Stimulated activated CD8-positive, alpha-beta memory T cell treated with anti-CD3 and anti-CD28 coated beads, Interleukin-7, amount 100 ng/mL, for 48 hours (primary cell): ENCODE measurements at places on chromosomes 3 and 15.

- DNase-seq: no peak
Observed at GRCh38 chr3:88003115-88003755, 55.6 kb downstream of the CGGBP1 start.

DNA sequence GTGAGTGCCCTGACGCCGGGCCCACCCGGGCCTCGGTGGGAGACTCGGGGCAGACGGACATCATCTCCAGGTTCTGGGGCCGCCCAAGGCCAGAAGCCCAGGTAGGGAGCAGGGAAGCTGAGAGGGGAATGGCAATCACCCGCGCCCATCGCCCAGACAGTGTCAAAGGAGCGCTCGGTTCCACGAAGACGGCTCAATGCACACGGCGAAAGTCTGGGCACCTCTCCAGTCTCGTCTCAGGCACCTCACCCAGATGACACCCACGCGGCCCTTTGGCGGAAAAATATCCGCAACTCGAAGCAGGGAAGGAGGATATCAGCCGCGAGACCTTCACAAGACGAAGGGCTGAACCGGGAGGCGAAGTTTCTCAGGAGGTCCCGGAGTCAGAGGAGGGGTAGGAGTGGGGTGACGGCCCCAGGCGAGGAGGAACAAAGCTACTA lies 916 bp downstream of the IL17RD start:
- DNase-seq: no peak

DNA sequence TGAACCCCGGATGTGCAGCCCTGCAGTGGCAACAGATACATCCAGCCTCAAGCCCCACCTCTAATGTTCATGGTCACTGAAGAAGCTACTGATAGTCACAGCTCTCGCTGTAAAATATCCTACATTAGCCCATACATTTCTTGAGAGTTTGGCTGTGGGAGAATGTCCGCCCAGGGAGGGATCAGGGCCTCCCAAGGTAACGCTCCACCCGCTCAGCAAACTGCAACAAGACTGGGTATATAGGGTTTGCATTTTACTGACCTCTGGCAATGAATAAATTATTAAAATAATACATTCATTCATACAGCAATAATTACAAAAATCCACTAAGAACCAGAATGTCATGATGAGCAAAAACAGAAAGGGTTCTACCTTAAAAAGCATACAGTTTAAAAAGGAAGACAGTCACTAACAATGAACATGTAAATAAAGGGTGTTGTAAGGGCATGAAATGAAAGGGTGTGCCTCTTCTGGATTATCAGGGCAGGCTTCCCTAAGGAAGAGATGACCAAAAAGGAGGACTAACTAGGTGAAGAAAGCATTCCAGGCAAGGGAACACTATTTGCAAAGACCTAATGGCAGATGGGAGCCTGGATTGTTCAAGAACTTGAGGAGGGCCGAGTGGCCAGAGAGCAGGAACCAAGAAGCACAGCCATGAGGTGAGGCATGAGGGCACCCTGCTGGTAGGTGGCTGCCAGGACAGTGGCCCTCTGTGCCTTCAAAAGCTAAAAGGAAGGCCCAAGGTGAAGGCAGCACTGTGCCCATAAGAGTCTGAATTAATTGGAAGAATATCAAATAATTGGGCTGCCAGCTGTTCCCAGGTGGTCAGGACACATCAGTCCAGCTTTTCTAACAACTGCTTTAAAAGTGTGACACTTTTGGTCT lies 28.1 kb upstream of the CTDSPL start:
- DNase-seq: no peak

- DNase-seq: no peak
Observed at GRCh38 chr3:115657168-115657567, 33.9 kb downstream of the GAP43 start.

GRCh38 chr3:104763007-104763406 lies 603.7 kb upstream of the ALCAM start:
- DNase-seq: no peak

DNA sequence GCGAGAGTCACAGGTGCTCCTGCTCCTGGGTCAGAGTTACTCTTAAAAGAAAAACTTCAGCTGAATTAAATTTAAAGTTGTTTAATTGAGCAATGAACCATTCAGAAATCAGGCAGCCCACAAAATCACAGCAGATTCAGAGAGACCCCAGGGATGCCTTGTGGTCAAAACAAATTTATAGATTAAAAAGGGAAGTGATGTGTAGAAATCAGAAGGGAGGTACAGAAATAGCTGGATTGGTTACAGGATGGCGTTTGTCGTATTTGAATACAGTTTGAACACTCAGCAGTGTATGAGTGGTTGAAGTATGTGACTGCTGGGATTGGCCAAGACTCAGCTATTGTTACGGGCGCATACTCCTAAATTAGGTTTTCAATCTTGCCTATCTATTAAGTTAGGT lies 58.6 kb downstream of the UACA start:
- no peak for DNase-seq

DNA sequence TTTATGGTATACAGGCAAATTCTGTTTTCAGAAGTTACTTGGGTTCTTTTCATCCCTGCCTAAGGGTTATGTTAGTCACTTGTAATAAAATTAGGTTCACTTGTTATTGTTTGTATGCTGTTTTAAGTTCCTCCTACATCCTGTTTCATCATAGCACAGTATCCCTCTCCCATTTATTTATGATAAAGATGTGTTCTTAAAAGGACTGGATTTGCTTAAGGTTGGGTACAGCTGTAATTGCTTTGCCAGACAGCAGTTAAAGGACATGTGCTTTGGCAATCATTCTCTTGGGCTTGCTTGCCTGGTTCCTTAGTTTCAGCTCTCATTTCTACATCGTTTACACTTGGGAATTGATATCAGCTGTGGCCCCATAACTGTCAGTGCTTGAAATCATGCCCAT lies 11.7 kb downstream of the ATP2C1 start:
- DNase-seq: no peak

GRCh38 chr3:26280517-26280916 lies 342.1 kb upstream of the LRRC3B start:
- no peak for DNase-seq

DNA sequence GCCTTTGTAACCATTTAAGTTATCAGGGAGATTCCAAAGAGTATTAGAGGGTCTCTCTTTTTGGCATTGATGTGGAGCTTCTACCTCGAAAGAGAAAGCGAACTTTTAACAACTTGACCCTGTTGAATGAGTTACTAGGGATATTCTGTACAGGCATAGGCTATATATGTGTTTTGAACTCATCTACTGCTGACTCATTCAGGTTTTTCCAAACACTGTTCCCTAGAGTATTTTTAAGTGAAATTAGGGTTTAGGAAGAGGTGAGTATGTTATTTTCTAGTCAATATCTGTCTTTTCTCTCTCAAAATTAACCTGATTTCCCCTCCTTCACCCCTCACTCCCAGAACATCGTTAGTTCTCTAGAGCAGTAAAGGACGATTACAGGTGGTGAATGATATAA lies 228.1 kb upstream of the C2CD4B start:
- no peak for DNase-seq

DNA sequence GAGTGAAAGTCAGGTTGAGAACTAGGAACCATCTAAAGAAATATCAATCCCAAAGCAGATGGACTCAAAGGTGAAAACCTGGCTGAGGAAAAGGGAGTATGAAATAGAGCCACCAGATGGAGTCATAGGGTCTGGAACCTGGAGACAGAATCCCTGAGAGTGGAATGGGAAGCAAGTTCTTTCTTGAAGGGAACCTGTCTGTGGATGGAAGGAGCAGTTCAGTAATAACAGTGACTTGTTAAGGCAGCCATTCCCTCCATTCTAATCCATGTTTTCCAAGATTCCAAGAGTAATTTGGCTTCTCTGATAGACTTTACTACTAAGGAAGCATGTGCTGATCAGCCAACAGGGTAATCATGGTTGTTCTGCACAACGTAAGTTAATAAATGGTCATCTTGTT lies 22.5 kb upstream of the AQP9 start:
- no peak for DNase-seq

GRCh38 chr3:156602424-156602823 lies 47.5 kb upstream of the SSR3 start:
- no peak for DNase-seq

GRCh38 chr3:54307566-54308180 lies 185.3 kb downstream of the CACNA2D3 start:
- DNase-seq: no peak

GRCh38 chr3:22729981-22730380 lies 473.1 kb upstream of the UBE2E2 start:
- DNase-seq: no peak

- DNase-seq: no peak
Observed at GRCh38 chr3:149080011-149080698, 6.2 kb downstream of the HLTF start.

GRCh38 chr3:164730815-164731360 lies 347.4 kb downstream of the SI start:
- DNase-seq: no peak

DNA sequence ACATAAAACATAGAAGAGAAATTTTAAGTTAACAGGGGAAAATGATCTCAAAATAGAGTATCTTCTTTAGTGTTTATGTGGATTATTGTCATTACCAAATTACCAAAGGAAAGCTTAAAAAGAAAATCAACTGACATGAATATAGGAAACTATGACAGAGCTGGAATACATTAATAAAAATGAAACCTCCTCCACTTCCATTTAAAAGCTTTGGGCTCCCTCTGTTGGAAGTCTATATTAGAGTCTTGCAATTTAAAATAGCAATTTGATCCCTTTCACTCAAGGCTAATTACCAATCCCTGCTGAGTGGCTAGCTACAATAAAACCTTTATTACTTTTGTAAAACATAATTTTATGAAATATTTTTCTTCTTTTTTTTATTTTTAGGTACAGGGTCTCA lies 61.4 kb upstream of the IMPG2 start:
- DNase-seq: no peak

- DNase-seq: no peak
Observed at GRCh38 chr3:195003893-195004289, 267.1 kb downstream of the XXYLT1 start.

- DNase-seq: no peak
Observed at GRCh38 chr3:52299247-52299878, 11.7 kb downstream of the GLYCTK start.

- DNase-seq: no peak
Observed at GRCh38 chr3:185717121-185717520, 107.7 kb downstream of the IGF2BP2 start.

DNA sequence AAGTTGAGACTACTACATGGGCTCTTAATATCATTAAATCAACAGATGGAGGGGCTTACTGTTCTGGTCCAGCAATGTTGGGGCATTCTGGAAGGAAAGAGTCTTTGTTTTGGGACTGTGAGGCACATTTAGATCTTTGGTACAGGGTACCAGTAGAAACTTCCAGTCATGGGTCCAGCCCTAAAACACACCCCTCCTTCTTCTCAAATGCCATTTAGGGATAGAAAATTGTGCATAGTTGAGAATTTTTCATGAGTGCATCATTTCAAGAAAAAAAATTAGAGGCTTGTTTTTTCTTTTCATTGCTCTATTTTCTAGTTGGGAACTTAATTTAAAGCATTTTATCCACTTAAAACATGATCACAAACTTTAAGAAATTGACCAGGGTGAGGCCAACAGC lies 4.1 kb upstream of the RTP1 start:
- DNase-seq: no peak
